Non-pigmented ciliary epithelial cell (primary cell): ENCODE measurements at places on chromosomes 6 and 20.

DNA sequence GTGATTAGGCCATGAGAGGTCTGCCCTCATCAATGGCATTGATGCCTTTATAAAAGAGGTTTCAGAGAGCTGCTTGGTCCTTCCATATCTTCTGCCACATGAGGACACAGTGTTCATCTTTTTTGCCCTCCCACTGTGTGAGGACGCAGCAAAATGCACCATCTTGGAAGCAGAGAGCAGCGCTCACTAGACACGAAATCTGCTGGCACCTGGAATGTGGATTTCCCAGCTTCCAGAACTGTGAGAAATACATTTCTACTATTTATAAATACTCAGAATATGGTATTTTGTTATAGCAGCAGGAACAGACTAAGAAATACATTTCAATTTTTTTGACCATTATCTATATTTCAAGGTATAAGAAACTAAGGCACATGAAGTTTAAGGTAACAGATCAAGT lies 24.9 kb downstream of the SLC35F1 start:
- DNase-seq, result no peak

- DNase-seq, result no peak
Measured at GRCh38 chr20:23655491-23656211, 17.9 kb upstream of the CST3 start.

DNA sequence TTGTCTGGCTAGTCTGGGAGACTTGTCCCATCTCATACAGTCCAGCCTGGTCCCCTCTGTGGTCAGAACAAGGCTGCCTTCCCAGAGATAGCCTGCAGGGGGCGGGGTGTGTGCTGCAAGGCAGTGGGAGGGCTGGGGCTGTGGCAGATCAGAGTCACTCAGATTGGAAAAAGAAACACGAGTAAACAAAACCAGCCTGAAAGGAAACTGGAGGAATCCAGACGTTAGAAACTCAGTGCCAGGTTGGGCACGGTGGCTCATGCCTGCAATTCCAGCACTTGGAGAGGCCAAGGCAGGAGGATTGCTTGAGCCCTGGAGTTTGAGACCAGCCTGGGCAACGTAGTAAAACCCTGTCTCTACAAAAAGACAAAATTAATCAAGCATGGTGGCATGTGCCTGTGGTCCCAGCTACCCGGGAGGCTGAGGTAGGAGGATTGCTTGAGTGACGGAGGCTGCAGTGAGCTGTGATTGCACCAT lies 20.2 kb downstream of the LEMD2 start:
- DNase-seq, result no peak

DNA sequence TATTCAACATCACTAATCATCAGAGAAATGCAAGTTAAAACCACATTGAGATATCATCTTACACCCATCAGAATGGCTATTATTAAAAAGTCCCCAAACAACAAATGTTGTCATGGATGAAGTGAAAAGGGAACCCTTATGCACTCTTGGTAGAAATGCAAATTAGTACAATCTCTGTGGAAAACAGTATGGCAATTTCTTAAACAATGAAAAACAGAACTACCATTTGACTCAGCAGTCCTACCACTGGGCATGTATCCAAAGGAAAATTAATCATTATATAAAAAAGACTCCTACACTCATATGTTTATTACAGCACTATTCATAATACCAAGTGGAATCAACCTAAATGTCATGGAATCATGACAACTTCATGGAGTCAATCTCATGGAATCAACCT lies 611.3 kb upstream of the GJE1 start:
- no peak for DNase-seq

- no peak for DNase-seq
Measured at GRCh38 chr20:858011-858410, 24.5 kb downstream of the FAM110A start.
